ENCODE measurements at places on chromosomes 13 and 19.
A peak's percentile ranks its signal among the peaks of the same experiment; 100 is the strongest.

GRCh38 chr19:12607631-12608030 lies 3.0 kb downstream of the ZNF490 start:
- no peaks in the 10 kb centered on the region for H3K27me3 ChIP-seq
- no peak overlapping the region for H3K27ac ChIP-seq
- DNase-seq: no peak
- H3K4me1 ChIP-seq: no peaks in the 10 kb centered on the region
- H3K4me3 ChIP-seq: no peak overlapping the region
- peaks cover 39% of the 10 kb centered on the region for H3K36me3 ChIP-seq

GRCh38 chr19:48836089-48837017 lies at the start of gene HSD17B14:
HSD17B14 (minus strand) TSS chr19:48836491; CDS start chr19:48836411, 80 bp downstream.
- peak within 1 kb of the TSS; percentile 93 for H3K4me3 ChIP-seq
- peak; percentile 93 for DNase-seq
- no peaks in the 10 kb centered on the region for H3K27me3 ChIP-seq
- peak within 1 kb of the TSS; percentile 75 for H3K27ac ChIP-seq
- no peaks in the 10 kb centered on the region for H3K4me1 ChIP-seq

- no peak for DNase-seq
- peaks cover 2% of the 10 kb centered on the region for H3K4me1 ChIP-seq
- H3K27me3 ChIP-seq: no peaks in the 10 kb centered on the region
- peak overlapping the region; percentile 16 for H3K4me3 ChIP-seq
- no peak overlapping the region for H3K27ac ChIP-seq
Observed at GRCh38 chr13:35930665-35931631, 200.2 kb downstream of the DCLK1 start.

GRCh38 chr13:28582892-28583240 lies 76.1 kb upstream of the POMP start:
- no peak overlapping the region for H3K27ac ChIP-seq
- no peaks in the 10 kb centered on the region for H3K27me3 ChIP-seq
- H3K4me3 ChIP-seq: no peak overlapping the region
- H3K4me1 ChIP-seq: no peaks in the 10 kb centered on the region
- no peaks in the 10 kb centered on the region for H3K36me3 ChIP-seq

- H3K4me1 ChIP-seq: no peaks in the 10 kb centered on the region
- H3K27ac ChIP-seq: peak overlapping the region; percentile 79
- H3K4me3 ChIP-seq: no peak overlapping the region
- H3K36me3 ChIP-seq: no peaks in the 10 kb centered on the region
- H3K27me3 ChIP-seq: peaks cover 31% of the 10 kb centered on the region
Observed at GRCh38 chr19:45955905-45956608, 17.6 kb downstream of the NOVA2 start.

DNA sequence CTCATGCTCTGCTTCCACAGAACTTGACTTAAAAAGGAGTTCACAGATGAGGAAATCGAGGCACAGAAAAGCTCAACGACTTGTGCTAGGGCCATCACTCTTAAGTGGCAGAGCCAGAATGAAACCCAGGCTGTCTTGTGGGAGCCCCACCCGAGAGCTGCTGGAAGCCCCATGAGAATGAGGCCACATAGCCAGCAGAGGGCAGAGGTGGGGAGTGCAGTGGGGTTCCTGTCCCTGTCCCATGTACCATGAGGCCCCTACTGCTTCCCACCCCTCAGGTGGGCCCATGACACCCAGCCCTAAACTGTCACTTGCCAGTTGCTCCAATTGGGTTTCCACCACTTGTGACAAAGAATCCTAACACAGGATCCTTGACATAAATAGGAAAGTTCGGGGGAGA lies 175.9 kb downstream of the IRS2 start:
- H3K27ac ChIP-seq: no peak overlapping the region
- no peak overlapping the region for H3K4me3 ChIP-seq
- no peaks in the 10 kb centered on the region for H3K36me3 ChIP-seq

DNA sequence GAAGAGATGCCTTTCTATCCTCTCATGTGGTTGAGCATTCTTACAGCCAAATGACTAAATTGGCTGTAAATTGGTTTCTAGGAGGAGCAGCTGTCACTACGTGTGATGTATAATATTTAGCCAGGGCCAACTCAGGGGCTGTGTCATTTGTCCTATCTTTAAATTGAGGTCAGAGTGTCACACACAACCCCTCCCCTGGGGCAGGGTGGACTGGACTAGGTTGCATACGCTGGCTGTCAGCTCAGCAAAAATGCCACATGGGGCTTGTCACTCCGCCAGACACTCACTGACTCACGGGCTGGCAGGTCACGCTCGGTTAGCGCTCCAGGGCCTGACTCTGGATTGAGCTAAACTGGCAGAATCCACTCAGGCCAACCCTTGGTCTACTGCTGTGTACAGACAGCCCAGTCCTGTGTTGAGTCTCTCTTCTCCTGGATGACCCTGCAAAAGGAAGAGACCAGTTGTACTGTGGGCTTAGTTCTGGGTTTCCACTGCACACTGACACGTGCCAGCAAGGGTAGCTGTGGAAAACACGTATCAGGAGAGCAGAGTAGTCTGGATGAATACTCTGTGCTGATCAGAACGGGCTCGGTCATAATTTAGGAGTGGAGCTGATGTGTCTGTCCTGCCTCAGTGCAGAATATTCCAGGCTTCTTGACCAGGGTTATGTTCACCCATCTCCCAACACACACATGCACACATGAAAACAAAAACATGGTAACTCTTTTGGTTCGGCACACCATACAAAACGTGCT lies 29.1 kb downstream of the SHISA2 start:
- H3K36me3 ChIP-seq: no peaks in the 10 kb centered on the region
- H3K27me3 ChIP-seq: no peaks in the 10 kb centered on the region
- no peak for DNase-seq
- no peak overlapping the region for H3K4me3 ChIP-seq

DNA sequence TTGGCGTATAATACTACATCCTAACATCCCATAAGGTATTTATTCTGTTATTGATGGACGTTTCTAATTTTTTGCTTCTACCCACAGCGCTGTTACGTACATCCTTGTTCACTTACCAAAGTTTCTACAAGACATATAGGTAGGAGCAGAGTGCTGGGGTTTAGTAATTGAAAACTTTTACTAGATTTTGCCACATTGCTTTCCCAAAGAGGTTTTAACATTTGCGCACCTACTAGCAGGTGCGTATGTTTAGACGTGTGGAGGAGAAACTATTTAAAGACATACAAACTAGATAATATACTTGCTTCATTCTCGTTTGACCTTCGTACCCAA lies 559 bp upstream of the RPL21 start:
- peak overlapping the region; percentile 96 for H3K4me3 ChIP-seq
- no peak for DNase-seq
- peaks cover 32% of the 10 kb centered on the region for H3K36me3 ChIP-seq
- H3K27me3 ChIP-seq: no peaks in the 10 kb centered on the region
- no peak overlapping the region for H3K27ac ChIP-seq

GRCh38 chr13:93473441-93474270 lies 247.0 kb downstream of the GPC6 start:
- no peak overlapping the region for H3K27ac ChIP-seq
- no peaks in the 10 kb centered on the region for H3K4me1 ChIP-seq
- H3K36me3 ChIP-seq: no peaks in the 10 kb centered on the region
- no peak overlapping the region for H3K4me3 ChIP-seq

GRCh38 chr19:14248578-14249011 lies 42.6 kb upstream of the ADGRL1 start:
- peak overlapping the region; percentile 71 for H3K4me3 ChIP-seq
- peak overlapping the region; percentile 93 for H3K27ac ChIP-seq
- H3K4me1 ChIP-seq: no peaks in the 10 kb centered on the region
- H3K27me3 ChIP-seq: no peaks in the 10 kb centered on the region

DNA sequence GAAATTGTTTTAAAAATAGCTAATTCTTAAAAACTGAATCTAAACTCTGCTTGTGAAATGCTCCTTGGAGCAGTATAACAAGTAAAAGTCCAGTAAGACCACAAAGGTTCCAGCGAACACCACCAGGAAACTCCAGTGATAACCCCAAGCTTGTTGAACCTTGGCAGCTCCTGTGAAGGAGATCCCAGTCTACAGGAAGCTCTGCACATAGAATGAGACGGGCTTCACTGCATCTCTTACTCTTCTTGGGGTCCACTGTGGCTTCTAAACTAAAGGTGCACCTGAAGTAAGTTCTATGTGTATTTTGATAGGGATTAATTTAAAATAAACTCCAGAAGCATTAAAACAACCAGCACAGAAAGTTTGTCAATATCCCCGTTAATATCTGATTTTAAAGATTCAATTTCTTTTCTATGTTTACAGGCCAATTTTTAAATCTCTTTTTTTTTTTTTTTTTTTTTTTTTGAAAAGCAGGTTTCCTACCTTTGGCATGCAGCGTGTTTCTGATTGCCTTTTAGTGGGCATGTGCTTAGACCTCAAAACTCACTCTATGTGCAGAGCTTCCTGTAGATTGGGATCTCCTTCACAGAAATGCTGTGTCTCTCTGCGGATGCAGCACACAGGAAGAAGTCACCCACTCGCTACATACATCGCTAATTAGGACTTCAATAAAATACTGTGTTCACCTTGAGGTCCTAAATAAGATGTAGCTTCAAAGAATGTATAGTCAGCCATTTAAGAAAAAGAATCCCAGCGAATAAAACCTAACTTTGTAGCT lies 508.5 kb downstream of the KLF12 start:
- no peaks in the 10 kb centered on the region for H3K4me1 ChIP-seq
- no peak for DNase-seq
- H3K27me3 ChIP-seq: no peaks in the 10 kb centered on the region
- no peaks in the 10 kb centered on the region for H3K36me3 ChIP-seq
- H3K4me3 ChIP-seq: no peak overlapping the region

DNA sequence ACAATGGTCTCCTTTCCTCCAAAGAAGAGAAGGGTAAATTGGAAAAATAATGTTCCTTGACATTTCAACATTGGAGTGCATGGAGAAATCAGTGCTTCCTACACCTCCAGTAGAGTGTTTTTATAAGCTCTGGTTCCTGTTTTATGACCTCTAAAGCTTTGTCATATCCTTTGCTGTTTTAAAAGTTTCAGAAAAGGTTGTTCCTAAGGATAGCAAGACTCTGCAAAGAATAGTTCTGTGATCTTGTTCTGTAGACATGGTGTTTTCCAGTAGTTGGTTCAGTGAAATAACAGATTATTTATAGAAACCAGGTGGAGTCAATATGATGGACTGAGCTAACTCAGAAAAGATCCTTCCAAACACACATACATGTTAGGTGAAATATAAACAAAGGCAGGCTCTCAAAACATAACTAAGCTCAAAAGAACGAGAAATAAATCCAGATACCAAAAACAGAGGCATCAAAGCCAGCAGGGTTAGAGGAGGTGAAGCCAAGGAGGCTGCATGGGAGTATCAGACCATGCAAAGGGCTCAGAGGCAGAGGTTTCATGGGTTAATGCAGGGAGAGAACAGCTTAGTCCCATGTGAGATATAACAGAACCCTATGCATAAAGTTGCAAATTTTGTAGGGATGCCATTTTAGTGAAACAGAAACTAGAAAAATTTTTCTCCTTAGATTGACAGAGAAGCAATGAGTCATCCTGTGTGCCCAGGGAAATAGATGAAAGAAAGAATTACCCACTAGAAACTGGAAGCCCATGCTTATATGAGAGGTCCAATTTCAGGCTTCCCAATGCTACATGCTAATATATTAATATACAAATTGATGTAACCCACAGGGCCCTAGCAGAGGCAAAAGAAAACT lies 44.3 kb downstream of the SHISA2 start:
- no peak for DNase-seq
- H3K4me3 ChIP-seq: no peak overlapping the region
- H3K27me3 ChIP-seq: no peaks in the 10 kb centered on the region
- H3K36me3 ChIP-seq: no peaks in the 10 kb centered on the region
- H3K4me1 ChIP-seq: no peaks in the 10 kb centered on the region

GRCh38 chr13:51416107-51416506 lies 36.7 kb downstream of the INTS6 start:
- peaks cover 80% of the 10 kb centered on the region for H3K36me3 ChIP-seq
- DNase-seq: no peak
- peak overlapping the region; percentile 10 for H3K4me3 ChIP-seq
- H3K27ac ChIP-seq: no peak overlapping the region
- no peaks in the 10 kb centered on the region for H3K27me3 ChIP-seq

GRCh38 chr13:105365021-105365550 lies 1170.4 kb downstream of the EFNB2 start:
- no peaks in the 10 kb centered on the region for H3K27me3 ChIP-seq
- H3K27ac ChIP-seq: no peak overlapping the region
- no peak for DNase-seq
- H3K36me3 ChIP-seq: no peaks in the 10 kb centered on the region
